Right lobe of liver (tissue), 6 donors: ENCODE measurements at places on chromosomes 3 and 15. TPM values are rescaled to one million over a fixed set of nuclear protein-coding genes. Genes with fewer than 3 reads are reported as not detected.

CCDC51 gene
- total RNA-seq, result 6.9 TPM

IQCF5 gene
- not detected for total RNA-seq

THBS1 gene
- total RNA-seq, result 253 TPM

BUB1B gene
- total RNA-seq, result not detected

PROK2 gene
- 0.31 TPM for total RNA-seq

TGM5 gene
- total RNA-seq, result not detected

CCR3 gene
- not detected for total RNA-seq

COL8A1 gene
- 0.78 TPM for total RNA-seq

GOLGA6B gene
- total RNA-seq, result 0.33 TPM

TRIM71 gene
- total RNA-seq, result not detected

UNC45A gene
- 33.0 TPM for total RNA-seq

VPS39 gene
- total RNA-seq, result 32.7 TPM

LYZL4 gene
- not detected for total RNA-seq

ZNF35 gene
- total RNA-seq, result 2.2 TPM

SLC28A1 gene
- total RNA-seq, result 38.4 TPM

B3GNT5 gene
- 12.5 TPM for total RNA-seq

PDIA5 gene
- 26.2 TPM for total RNA-seq

DAZL gene
- total RNA-seq, result not detected

DNA sequence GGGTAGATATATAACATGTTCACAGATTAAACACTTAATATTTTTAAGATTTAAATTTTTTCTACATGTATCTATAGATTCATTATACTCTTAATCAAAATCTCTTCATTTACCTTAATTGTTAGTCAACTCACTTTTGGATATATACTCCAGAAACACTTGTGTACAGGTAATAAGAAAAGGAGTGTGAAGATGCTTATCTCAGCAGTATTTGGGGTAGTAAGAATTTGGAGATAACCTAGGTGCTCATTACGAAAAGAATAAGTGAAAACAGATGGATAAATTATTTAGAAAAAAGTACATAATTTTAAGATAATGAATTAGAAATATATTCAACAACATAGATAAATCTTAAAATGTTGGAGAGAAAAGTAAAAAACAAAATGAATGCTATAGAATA lies 226.5 kb upstream of the PLSCR5 start:
- no peak for DNase-seq

GRCh38 chr3:171564748-171565480 lies 104.7 kb upstream of the TNIK start:
- DNase-seq, result no peak

GRCh38 chr15:84946772-84947489 lies 34.7 kb upstream of the PDE8A start:
- DNase-seq, result no peak

GRCh38 chr3:30462721-30463470 lies 143.5 kb upstream of the TGFBR2 start:
- DNase-seq, result no peak

DNA sequence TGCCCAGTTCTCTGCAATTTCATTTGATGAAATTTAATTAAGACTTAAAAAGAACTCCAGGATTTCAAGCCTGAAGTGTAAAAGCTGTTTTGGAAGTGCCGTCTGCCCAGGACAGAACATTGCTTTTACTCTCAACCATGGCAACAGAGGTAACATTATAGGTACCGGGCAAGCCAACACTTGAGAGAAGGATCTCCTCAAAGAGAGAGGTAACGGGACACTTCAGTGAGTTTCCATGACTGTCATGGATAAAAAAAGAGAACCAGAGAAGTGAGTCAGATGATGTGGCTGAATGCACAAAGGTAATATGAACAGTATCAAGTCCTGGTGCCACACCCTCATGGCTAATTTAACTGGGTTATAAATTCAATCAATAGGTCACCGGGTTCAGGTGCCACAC lies 130.2 kb upstream of the LMOD3 start:
- DNase-seq, result no peak

DNA sequence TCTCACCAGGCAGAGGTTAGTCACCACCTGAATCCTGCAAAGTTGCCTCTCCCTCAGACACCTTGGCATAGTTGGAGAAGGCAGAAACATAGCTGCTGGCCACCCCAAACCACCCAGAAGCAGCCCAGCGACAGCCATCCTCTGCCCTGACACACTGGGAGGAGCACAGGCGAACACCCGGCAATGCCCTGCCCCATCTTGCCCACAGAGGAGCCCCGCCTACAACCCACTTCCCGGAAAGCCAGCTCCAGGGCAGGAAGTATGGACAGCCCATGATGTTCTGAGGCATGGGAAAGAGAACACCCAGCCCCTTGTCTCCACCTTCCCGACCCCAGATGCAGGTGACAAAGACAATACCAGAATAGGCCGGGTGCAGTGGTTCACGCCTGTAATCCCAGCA lies 12.6 kb upstream of the SHISA5 start:
- DNase-seq, result no peak

DNA sequence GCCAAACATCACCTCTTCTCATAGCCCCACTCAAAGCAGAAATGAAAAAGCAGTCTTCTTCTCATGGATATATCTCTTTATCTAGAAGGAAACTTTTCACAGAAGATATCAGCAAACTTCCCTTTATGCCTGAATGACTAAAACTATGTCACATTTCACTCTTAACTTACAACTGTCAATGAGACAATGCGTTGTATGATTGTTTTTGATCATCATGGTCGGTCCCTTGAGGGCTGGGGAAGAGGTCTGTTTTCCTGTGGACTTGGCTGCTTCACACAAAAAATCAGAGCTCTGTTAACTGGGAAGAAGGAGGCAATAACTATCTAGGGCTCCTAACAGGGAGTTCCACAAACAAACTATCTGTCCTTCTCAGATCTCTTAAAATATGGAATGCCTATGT lies 5.1 kb downstream of the NLGN1 start:
- no peak for DNase-seq

DNA sequence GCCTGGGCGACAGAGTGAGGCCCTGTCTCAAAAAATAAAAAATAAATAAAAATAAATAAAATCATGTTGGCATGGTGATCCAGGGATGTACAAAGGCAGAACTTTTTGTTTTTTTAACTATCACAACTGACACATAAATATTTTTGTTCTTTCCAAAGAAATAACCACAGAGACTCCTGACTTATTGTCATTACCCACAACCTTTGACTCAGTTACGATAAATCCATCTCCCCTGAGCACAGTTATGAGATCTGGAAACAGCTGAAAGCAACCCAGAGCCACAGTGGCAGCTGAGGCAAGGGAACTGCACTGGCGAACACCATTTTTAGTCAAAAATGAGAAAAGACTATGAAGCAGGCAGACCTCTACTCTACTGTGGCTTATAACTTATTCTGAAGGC lies 24.0 kb downstream of the OSBPL10 start:
- no peak for DNase-seq

- DNase-seq, result peak; percentile 41
Measured at GRCh38 chr15:22257047-22258008, 177.0 kb downstream of the OR4M2 start.

- no peak for DNase-seq
Measured at GRCh38 chr15:51313074-51313393, 25.4 kb downstream of the CYP19A1 start.

DNA sequence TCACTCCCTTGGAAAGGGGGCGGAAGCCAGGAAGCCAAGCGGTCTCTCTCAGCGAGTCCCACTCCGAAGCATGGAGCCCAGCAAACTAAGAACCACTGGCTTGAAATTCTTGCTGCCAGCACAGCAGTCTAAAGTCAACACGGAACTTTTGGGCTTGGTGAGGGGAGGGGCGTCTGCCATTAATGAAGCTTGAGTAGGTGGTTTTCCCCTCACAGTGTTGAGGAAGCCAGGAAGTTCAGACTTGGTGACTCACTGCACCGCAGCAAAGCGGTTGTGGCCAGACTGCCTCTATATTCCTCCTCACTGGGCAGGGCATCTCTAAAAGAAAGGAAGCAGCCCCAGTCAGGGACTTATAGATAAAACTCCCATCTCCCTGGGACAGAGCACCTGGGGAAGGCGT lies 665.4 kb upstream of the CBLB start:
- no peak for DNase-seq

- DNase-seq, result no peak
Measured at GRCh38 chr15:71349336-71349735, 234.1 kb downstream of the THSD4 start.

GRCh38 chr3:59654123-59654479 lies 604.3 kb upstream of the CFAP20DC start:
- no peak for DNase-seq

DNA sequence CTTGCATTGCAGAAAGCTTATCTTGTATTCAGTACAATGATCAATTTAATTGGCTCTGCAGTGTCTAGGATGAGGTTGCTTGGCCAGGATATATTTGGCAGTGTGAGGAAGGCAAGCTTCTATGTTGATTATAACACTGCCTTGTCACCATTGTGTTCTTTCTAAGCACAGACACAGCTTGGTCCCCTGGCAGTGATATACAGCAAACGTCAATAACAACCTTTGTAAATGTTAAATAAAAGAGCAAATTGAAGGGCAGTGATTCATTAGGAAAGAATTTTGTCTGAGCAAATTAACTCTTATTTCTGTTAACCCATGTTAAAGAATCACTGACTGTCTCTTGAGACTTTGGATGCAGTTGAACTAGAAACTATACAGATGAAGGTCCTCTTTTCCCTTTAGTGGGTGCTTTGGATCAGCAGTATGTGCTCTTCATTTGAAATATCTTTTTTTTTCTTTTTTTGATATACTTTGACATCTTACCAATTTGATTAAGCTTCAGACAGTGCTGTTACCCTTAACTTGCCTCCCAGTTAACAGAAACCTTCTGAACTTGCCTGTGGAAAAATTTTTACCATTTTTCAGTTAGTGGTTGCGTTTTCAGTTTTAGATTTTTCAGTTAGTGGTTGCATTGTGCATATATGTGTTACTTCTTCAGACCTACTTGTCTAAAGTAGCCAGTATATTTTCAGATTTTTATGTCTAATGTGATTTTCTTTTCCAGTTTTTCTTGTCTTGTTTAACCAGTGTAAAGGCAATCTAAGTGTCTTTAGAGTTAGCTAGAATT lies 199.8 kb downstream of the TCF12 start:
- no peak for DNase-seq

DNA sequence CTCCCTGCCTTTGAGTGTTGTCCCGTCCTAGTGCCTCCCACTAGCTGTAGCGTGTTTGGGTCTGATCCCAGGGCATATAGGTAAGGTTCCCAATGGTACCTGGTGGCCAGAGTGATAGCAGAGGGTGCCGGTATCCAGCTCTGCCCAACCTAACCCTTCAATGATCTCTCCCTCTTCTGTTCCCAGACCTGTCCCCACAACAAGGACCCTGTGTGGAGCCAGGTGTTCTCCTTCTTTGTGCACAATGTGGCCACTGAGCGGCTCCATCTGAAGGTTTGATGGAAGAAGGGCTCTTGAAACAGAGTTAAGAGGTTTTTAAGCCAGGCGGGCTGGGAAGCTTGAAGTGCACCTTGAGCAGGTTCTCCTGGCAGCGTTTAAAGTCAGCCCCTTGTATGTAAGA lies 35.5 kb downstream of the ESYT3 start:
- DNase-seq, result no peak

DNA sequence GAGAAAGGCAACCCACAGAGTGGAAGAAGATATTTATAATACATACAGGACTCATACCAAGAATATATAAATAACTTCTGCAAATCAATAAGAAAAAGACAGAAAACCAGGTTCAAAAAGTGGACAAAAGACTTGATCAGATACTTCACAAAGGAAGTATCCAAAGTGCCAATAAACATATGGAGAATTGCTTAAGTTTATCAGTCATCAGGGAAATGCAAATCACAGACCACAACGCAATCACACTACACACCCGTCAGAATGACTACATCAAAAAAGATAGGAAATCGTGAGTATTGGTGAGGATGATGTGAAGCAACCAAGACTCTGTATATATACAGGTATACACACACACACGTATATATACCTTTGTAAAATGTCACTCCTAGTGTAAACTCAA lies 180.6 kb downstream of the FAM43A start:
- no peak for DNase-seq

GRCh38 chr3:66256806-66257205 lies 36.0 kb downstream of the SLC25A26 start:
- DNase-seq, result no peak

- no peak for DNase-seq
Measured at GRCh38 chr3:64410226-64410625, 185.0 kb upstream of the PRICKLE2 start.

GRCh38 chr3:37862903-37863815 lies 1.5 kb downstream of the CTDSPL start:
- no peak for DNase-seq

GRCh38 chr3:48215876-48216275 lies 7.4 kb upstream of the CAMP start:
- DNase-seq, result no peak

- no peak for DNase-seq
Measured at GRCh38 chr15:63791228-63791627, 42.5 kb downstream of the HERC1 start.

DNA sequence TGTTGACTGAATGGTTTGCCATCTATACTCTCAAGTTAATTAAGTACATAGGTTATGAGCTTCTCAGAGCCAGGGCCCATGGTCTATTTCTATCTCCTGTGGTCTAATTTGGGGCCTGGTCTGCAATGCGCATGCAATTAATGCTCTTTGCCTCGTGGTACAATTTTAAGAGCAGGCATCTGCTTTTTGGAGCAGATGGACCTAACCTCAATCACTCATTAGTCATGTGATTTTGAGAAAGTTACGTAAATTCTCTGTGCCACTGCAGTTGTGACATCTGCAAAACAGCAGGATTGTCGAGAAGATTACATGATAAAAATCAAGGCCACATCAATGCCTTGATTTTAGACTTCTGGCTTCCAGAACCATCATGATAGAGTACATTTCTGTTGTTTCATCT lies 543.7 kb upstream of the ADAMTS9 start:
- DNase-seq, result no peak

GRCh38 chr15:75815811-75816719 lies 27.2 kb upstream of the UBE2Q2 start:
- no peak for DNase-seq

GRCh38 chr3:1971780-1972179 lies 126.9 kb upstream of the CNTN4 start:
- no peak for DNase-seq

- no peak for DNase-seq
Measured at GRCh38 chr3:31934866-31935265, 46.2 kb downstream of the OSBPL10 start.

DNA sequence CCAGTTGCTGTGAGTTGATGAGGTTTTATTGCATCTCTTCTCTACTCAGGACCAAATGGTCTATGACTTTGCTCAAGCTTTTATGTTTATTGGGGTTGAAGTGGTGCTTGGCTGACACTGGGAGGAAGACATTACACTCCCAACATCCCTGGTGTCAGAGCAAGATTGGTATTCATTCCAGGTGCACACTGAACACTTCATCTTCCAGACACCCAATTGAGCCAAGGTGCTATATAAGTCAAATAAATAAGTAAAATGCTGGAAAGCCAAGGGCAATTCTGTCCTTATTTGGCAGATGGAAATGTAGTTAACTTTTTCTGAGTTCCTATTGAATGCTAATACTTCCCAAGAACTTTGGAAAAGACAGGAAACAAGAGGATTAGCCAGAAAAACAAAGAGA lies 53.2 kb upstream of the CDV3 start:
- DNase-seq, result no peak
